ENCODE measurements at places on chromosomes 1 and 21.

DNA sequence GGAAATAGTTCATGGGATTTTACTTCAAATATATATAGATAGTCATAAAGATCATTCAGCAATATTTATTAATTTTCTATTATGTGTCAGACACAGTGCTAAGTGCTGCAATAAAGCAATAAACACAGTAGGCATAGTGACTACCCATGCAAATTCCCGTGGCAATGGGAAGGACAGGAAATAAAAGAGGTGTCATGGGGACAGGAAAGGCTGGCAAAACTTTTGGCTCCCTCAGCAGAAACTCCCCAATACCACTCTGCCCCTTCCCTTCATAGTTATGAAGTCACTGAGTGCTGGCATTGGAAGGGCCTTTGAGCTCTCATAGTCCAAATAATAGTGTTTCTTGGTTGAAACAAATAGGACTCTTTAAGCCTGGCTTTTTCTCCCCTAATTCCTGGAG is 104.4 kb upstream of the DPT start:
- no peak for DNase-seq

DNA sequence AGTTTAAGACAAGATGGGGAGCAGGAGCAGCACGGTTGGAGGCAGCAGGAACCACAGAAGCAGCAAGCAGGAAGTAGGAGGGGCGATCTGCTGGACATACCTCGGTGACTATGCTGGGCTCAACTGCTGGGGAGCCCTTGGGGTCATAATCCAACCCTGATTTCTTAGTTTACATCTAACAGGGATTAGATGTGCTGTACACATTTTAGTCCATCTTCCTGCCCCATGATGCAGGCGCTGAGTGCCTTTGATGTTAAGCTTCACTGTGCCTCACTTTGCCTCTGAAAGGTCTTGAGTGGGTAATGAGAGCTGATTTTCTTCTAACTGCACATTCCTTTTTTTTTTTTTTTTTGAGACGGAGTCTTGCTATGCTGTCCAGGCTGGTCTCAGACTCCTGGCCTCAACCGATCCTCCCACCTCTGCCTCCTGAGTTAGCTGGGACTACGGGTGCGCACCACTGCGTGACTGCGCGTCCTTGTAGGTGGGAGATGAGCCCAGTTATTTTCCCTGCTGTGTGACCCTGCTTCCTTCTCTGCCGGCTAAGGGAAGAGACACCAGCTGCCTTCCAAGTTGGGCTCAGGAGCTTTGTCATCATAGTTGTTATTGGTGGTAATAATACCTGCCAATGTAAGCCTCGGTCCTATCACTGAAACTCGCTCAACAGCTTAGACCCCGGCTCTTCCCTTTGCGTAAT is 1.1 kb upstream of the RCAN3 start:
- no peak for DNase-seq

GRCh38 chr1:97372531-97372930 is 548.3 kb downstream of the DPYD start:
- no peak for DNase-seq

DNA sequence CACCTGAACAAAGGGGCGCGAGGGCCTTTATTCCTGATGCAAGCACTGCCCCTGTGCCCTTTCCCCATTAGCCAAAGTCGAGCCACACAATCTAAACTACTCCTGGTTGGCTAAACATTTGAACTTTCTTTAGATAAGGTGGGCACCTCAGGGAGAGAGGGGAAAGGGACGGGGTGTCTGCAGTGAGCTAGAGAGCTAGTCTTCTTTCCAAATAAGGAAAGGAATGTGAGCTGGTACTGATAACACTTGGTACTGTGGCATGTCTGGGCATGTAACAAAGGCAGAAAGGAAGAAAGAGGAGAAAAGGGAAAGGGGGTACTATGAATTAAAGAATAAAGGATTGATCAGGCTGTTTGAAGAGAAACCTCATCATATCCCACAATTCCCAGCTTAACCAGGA is 62.8 kb downstream of the OVGP1 start:
- no peak for DNase-seq

DNA sequence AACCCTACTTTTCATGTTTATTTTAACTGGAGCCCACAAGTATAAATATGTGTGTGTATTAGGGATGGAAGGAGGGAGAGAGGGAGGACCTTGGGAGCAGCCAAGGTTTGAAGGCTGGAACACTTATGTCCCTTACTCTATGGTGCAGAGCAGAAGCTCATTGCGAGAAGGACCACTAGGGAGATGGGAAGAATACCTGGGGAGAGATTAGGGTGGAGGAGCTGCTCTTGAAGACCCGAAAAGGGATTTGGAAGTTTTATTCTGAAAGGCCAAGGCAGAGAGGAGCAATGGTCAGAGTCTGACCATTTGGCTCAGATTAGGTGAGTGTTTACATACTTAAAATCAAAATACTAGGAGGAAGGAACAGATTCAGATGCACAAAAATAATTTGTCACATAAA is 8.1 kb downstream of the CD2 start:
- DNase-seq, result no peak

- DNase-seq, result no peak
Observed at GRCh38 chr1:216847397-216848036, 124.3 kb upstream of the ESRRG start.

- DNase-seq, result no peak
Observed at GRCh38 chr1:33805988-33806387, 57.9 kb upstream of the HMGB4 start.

- DNase-seq, result no peak
Observed at GRCh38 chr1:154276797-154277196, 4.4 kb downstream of the HAX1 start.

DNA sequence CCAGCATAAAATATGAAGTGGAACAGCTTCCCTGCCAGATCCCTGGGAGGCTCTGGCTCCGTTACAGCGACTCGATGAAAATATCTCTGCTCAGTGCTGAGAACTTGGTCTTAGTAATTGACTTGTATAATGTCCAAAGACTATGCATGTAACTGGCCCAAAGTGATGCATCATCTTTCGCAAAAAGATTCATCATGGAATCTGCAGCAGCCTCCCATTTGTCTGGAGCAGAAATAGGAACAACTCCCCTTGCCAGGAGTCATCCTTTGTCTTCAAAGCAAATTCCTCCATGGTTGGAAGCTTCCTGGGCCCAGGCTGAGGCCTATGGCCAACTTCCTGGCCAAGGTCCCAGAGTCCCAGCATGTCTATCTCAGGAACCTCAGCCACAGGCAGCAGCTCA is 16.9 kb upstream of the SLC6A17 start:
- no peak for DNase-seq

- no peak for DNase-seq
Observed at GRCh38 chr1:174242856-174243255, 83.5 kb downstream of the RABGAP1L start.

DNA sequence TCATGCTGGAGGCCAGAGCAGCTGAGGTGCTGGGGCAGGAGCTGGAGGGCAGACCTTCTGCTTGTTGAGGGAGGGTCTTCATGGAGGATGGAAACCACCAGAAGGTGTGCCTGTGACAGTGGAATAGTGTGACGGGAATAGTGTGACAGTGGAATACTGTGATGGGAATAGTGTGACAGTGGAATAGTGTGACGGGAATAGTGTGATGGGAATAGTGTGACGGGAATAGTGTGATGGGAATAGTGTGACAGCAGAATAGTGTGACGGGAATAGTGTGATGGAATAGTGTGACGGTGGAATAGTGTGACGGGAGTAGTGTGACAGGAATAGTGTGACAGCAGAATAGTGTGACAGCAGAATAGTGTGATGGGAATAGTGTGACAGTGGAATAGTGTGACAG is 325.1 kb downstream of the HHAT start:
- DNase-seq, result no peak

DNA sequence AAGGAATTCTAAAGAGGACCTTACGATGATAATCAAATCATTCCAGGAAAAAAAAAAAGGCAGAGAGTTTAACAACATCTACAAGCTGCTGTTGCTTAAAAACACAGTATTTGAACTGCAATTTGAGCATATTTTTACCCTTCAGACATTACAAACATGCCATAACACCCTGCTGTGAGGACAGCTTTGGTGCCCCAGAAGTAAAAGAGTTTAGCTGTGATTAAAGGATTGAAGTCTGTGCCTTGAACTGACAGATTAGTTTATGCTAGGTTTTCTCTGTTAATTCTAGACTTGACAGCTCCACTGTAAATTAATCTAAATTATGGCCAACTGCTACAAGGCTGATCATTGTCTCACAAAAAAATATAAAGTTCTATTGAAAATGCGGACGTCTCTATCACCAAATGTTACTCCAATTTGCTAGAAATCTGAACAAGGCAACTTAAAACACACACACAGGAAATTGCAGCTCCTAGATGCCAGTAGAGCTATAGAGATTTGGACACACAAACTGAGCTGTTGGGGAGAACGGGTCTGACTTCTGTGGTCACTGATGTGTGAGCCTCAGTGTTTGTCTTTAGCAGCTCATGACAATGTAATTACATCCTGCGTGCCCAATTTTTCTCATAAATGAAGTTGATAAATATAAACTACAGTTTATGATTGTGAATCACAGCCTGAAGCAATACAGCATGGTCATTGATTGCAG is 217.9 kb downstream of the NTNG1 start:
- no peak for DNase-seq

DNA sequence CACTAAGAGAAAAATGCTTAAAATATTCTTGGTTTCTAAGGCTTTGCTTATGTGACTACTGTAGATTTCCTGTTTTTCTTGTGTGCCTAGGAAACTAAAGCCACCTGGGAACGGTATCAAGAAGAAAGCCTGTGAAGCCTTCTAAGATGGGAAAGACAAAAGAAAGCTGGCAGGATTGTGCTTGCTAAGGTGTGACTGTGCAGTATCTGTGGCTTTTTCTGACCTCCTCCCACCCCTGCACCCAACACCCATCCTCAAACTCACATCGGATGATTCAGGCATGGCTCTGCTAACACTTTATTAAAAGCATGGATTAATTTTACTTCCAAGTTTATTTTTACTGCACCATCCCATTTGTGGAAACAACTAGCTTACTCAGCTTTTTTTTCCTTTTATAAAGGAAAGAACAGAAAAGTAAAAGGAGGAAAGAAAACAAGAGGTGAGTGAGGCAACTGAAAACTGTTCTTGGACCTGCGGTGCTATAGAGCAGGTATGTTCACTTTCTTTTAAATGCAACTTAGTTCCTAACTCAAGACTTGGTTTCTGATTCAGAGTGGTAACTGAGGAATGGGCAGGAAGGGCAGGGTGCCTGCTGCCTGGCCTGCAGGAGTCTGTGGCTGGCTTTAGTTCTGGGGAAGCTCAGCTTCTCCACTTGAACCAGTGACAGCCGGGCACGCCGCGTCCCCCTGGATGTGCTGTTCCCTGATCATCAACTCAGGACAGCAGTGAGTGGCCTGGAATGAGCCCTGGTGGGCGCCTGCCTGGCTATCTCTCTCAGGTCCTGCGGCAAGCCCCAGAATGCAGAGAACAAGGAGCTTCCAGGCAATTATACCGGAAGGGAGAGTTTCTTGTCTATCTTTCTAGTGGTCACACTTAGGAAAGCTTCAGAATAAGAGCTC is at the start of gene GBP6:
GBP6 (plus strand) TSS at position 422 of the 899 bp plus-strand sequence. CDS start 4,493 bp downstream, outside the sequence.
- no peak for DNase-seq

DNA sequence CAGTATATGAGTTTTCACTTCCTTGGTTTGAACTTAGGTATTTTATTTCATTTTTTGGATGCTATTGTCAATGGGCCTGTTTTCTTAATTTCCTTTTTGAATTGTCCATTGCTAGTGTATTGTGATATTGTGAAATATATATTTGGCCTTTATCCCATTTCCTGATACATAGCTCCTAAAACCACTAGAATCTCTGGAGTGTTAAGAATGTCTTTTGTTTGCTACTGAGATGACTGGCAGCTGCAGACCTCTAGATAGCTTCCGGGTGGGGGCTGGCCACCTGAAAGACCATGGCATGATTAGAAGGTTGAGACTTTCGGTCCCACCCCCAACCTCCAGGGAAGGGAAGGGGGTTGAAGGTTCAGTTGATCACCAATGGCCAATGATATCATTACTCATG is 245.4 kb downstream of the KCNJ6 start:
- DNase-seq, result no peak

DNA sequence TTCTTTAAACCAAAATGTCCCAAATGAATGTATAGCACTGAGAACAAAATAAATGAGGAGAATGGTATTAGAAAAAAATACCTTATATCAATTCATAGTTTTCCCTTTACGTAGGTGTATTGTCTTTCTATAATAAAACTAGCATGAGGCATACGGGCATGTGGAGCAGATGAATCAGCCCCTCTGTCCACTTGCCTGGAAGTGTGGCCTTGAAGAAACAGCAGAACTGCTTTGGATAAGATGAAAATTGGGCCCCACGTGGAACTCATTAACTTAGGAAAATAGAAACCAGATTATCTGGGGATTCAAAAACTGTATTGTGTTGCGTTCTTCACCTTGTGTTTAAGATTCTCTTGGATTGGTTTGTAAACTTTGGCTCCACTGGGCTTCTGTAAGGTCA is 356.8 kb upstream of the B3GALT2 start:
- no peak for DNase-seq

DNA sequence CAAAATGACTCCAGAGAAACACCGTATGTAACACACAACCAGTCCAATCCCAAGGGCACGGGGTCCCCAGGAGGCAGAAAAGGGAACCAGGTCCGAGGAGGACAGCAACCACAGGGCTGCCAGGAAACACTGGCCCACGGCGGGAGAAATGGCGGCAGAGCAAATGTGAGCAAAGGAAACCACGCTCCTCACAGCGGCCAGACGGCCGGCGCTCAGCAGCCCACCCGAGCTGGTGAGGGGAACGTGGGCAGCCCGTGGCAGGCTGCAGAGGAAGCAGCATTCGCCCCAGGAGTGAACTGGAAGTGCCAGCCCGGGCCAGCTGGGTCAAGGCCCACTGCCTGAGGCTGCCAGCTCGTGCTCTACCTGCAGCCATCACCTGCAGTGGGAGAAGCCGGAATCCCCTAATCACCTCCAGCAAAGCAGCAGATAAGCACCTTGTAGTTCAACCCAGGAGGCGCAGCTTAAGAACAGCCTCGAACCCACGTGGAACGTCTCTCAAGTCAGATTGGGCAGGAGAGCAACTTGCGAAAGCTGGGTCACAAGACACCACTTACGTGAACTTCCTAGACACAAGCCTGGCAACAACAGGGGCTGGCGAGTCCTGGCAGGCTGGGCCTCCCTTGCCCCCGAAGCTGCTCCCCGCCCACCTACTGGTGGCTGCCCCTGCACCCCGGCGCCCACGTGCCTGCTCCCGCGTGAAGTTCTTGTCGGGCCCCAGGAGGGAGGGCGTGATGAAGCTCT is 6.7 kb downstream of the SLC19A1 start:
- DNase-seq, result no peak

GRCh38 chr1:217911908-217912307 is 280.8 kb downstream of the SPATA17 start:
- no peak for DNase-seq

All from activated CD4-positive, CD25-positive, alpha-beta regulatory T cell treated with anti-CD3 and anti-CD28 coated beads, Interleukin-2, amount 50 U/mL, for 16 hours (primary cell).